ENCODE measurements at places on chromosomes 1 and 21. TPM values are rescaled to one million over a fixed set of nuclear protein-coding genes. Genes with fewer than 3 reads are reported as not detected.

Gene ADGRL4
- total RNA-seq, result not detected

Gene GJA5
- total RNA-seq, result not detected

DNA sequence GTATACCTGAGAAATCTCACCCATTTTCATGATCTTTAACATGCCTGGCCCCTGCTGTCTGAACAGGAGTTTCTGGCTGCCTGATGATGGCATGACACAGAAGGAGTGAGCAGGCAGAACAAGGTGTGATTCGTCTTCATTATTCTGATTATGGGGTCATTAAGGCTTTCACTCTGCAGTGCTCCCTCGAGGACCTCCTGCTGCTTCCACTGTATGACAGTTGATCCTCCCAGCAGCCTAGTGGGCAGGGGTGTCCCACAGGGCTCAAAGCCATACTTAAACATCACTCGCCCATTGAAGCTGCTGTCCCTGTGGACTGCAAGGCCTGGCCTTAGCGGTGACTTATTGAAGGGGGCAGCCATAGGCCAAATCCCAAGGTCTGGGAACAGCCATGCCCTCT is 12.7 kb upstream of the PARS2 start:
- DNase-seq, result no peak
- no peak overlapping the region for H3K4me3 ChIP-seq
- no peaks in the 10 kb centered on the region for H3K27me3 ChIP-seq
- H3K27ac ChIP-seq, result no peak overlapping the region
- peaks cover 3% of the 10 kb centered on the region for H3K36me3 ChIP-seq
- H3K4me1 ChIP-seq, result no peaks in the 10 kb centered on the region

GRCh38 chr1:103109311-103109920 is 1.1 kb upstream of the COL11A1 start:
- peaks cover 5% of the 10 kb centered on the region for H3K4me1 ChIP-seq
- no peak overlapping the region for H3K27ac ChIP-seq
- DNase-seq, result no peak
- peaks cover 33% of the 10 kb centered on the region for H3K27me3 ChIP-seq
- no peak overlapping the region for H3K4me3 ChIP-seq
- no peaks in the 10 kb centered on the region for H3K36me3 ChIP-seq

GRCh38 chr1:205662135-205662738 is 18.1 kb downstream of the SLC45A3 start:
- H3K36me3 ChIP-seq, result no peaks in the 10 kb centered on the region
- H3K4me1 ChIP-seq, result peaks cover 1% of the 10 kb centered on the region
- no peak overlapping the region for H3K4me3 ChIP-seq
- H3K27me3 ChIP-seq, result peaks cover 4% of the 10 kb centered on the region
- H3K27ac ChIP-seq, result no peak overlapping the region
- no peak for DNase-seq

GRCh38 chr21:33825419-33825818 is 90.2 kb downstream of the ATP5PO start:
- no peak overlapping the region for H3K4me3 ChIP-seq
- H3K36me3 ChIP-seq, result peaks cover 12% of the 10 kb centered on the region
- H3K27me3 ChIP-seq, result no peaks in the 10 kb centered on the region
- H3K27ac ChIP-seq, result no peak overlapping the region
- no peaks in the 10 kb centered on the region for H3K4me1 ChIP-seq
- no peak for DNase-seq

Data from activated naive CD8-positive, alpha-beta T cell treated with anti-CD3 and anti-CD28 coated beads for 36 hours (primary cell).